H1 (cell line): ENCODE measurements at places on chromosomes 6 and 20.
A peak's percentile ranks its signal among the peaks of the same experiment; 100 is the strongest.

DNA sequence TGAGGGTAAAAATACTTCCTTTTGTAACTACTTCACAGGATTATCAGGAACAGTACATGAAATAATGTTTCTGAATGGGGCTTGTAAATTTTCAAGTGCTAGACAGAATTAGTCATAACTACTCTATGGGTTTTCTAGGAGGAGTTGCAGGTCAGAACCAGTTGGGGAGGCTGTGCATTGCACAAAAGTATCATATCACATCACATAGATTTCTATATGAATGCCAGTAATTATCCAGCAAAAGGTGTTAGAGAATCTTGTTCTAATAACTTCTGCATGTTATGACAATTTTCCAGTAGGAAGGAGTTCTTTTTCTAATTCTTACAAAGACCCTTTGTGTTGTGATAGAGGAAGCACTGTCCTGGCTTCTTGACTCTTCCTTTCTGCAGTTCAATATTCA lies 551.6 kb downstream of the COL12A1 start:
- no peak for DNase-seq

- no peak for DNase-seq
Measured at GRCh38 chr20:63836458-63837344, 5.6 kb upstream of the ZBTB46 start.

- peak; percentile 97 for DNase-seq
Measured at GRCh38 chr6:30742316-30743098, at the start of gene FLOT1. TSS of gene FLOT1 (minus strand) at chr6:30742687. CDS start at chr6:30742189, 498 bp downstream.

- DNase-seq = peak; percentile 69
Measured at GRCh38 chr20:52103335-52103912, 88.2 kb downstream of the ZFP64 start.

DNA sequence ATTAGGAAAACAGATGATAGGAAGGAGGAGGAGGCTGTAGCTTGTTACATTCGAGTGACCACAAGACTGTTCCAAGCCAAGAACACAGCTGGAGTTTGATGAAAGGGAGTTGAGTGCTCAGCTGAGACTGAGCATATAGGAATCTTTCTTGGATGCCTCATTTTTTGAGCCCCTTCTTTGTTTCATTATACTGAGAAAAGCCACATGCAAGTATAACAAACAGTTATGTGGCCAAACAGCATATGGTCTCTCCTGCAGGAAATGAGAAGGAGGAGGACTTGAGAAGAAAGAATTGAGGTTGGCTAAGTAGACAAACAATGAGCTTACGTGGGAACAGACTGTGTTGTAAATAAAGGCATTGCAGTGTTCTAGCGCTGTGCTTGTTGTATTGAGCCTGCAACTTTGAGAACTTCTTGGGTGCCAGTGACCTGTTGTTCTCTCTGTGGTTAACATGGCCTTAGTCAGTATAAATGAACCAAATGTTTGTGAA lies 78.3 kb downstream of the AKAP7 start:
- no peak for DNase-seq

DNA sequence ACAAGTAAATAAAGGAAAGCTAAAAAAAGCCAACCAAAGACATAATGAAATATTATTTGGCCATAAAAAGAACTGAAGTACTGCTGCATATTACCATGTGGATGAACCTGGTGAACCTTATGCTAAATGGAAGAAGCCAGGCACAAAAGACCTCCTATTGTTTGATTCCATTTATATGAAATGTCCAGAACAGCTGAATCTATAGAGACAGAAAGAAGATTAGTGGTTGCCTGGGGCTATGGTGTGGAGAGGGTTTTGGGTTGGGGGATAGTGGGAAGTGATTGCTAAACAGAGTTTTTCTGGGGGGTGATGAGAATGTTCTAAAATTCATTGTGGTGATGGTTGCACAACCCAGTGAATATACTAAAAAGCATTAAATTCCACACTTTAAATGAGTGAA lies 53.2 kb downstream of the TSBP1 start:
- DNase-seq = no peak

DNA sequence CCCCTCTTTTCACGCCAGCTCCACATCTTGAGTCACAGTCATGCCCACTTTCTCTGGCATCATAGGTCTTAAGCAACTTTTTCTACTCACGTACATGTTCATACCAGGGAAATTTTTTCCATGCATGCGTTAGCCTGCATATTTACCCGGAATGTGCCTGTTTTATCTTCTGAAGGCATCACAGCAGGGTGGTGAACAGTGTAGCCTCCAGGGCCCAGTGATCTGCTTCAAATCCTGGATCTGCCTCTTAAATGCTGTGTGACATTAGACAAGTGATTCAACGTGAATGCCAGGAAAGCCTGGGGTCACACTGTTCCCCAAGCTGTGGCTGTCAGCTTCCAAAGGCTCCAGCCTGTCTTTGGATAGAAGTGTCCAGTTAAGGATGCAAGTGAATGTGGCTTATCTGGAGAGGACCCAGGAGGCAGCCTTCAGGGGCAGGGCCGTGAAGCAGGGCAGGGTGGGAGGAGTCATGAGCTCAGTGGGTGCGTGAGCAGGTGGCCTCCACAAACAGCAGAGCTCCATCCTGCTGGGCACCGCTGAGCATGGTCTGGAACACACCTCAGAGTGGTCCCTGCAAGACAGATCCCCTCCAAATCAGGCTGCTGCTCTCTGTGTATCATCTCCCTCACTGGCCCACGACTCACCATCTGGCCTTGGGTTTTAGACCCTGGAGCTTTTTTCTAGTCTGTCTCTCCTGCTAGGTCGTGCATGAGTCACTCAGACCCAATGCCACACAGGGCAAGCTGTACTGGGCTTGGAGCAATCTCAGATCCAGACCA lies 30.4 kb upstream of the CD93 start:
- DNase-seq = no peak

- DNase-seq = no peak
Measured at GRCh38 chr20:1241456-1241855, 15.6 kb downstream of the RAD21L1 start.

DNA sequence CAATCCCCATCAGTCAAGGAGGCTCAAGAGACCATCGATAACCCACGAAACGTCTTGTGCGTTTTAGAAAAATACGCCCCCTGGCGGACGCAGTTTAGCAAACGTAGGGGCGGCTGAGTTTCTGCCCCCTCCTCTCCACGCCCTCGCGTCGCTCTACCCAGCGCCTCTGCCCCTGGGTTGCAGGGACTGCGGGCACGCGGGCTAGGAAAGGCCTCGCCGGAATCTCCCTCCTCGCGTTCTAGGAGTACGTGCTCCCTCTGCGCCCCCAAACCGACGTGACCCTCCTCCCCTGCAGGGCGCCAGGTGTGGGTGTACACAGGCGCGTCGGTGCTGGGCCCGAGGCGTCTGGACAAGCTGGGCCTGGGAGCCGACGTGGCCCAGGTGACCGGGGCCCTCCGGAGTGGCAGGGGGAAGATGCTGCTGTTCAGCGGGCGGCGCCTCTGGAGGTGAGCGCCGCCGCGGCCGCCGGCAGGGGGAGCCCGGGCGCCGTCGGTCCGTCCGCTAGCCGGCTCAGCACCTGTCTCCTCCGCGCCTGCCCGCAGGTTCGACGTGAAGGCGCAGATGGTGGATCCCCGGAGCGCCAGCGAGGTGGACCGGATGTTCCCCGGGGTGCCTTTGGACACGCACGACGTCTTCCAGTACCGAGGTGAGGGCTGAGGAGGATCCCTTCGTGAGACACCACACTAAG lies 5.3 kb downstream of the MMP9 start:
- peak; percentile 91 for DNase-seq

DNA sequence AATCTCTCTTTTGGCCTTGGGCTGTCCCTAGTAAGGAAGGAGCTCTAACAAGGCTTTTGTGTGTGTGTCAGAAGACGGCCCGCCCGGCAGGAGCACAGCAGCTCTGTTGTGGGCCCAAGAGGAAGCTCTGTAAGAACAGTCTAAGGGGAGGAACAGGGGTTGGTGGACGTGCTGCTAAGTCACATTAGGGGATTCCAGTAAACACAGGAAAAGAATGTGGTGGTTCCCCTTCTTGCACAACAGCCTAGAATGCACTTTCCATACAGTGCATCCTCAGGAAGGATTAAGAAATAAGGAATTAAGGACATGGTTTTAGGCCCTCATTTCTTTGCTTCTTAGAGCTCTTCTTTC lies 114.5 kb downstream of the RNF144B start:
- DNase-seq = no peak

GRCh38 chr6:6676910-6677441 lies 88.5 kb downstream of the LY86 start:
- peak; percentile 95 for DNase-seq
